ENCODE measurements at places on chromosomes 6 and 20. TPM values are rescaled to one million over a fixed set of nuclear protein-coding genes. Genes with fewer than 3 reads are reported as not detected.

FRK gene
- 0.03 TPM for total RNA-seq

ABHD16B gene
- not detected for total RNA-seq

STX11 gene
- total RNA-seq, result 13.5 TPM

TGM2 gene
- 0.91 TPM for total RNA-seq

C6orf163 gene
- total RNA-seq, result 1.9 TPM

RIPPLY2 gene
- total RNA-seq, result not detected

CMTR1 gene
- total RNA-seq, result 70.0 TPM

WFDC10B gene
- not detected for total RNA-seq

EYS gene
- not detected for total RNA-seq

HEY2 gene
- 0.34 TPM for total RNA-seq

BEND3 gene
- total RNA-seq, result 1.4 TPM

FRMD1 gene
- total RNA-seq, result not detected

BCAS1 gene
- total RNA-seq, result 0.10 TPM

HSPA1A gene
- total RNA-seq, result 36.4 TPM

KIF13A gene
- total RNA-seq, result 0.97 TPM

BPIFB1 gene
- not detected for total RNA-seq

OR14J1 gene
- not detected for total RNA-seq

HCRTR2 gene
- not detected for total RNA-seq

PRR18 gene
- not detected for total RNA-seq

MUC22 gene
- total RNA-seq, result not detected

Measured in naive thymus-derived CD4-positive, alpha-beta T cell (primary cell).